ENCODE measurements at places on chromosomes 16 and 17.
A peak's percentile ranks its signal among the peaks of the same experiment; 100 is the strongest.

DNA sequence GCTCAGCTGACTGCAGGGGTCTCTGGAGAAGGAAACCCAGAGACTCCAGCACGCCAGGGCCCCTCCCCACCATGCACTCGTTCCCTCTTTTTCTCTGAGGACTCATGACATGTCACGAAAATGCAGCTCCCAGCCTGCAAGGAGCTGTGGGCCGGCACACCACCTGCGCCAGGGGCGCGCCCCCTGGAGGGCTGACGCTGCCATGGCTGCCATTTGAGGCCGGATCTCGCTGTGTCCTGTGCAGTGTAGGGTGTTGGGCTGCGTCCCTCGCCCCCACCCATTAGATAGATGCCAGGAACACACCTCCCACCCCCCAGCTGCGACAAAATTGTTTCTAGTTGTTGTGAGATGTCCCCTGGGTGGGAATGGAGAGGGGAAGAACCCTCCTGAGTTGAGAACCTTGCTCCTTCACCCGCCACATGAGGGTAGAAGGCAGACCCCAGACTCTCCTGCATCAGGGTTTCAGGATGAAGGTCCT lies 8.2 kb downstream of the SYNGR2 start:
- ATAC-seq = peak; percentile 71

- ATAC-seq = no peak
These were observed 44.1 kb downstream of the CCDC57 start for GRCh38 chr17:82168568-82168967.

DNA sequence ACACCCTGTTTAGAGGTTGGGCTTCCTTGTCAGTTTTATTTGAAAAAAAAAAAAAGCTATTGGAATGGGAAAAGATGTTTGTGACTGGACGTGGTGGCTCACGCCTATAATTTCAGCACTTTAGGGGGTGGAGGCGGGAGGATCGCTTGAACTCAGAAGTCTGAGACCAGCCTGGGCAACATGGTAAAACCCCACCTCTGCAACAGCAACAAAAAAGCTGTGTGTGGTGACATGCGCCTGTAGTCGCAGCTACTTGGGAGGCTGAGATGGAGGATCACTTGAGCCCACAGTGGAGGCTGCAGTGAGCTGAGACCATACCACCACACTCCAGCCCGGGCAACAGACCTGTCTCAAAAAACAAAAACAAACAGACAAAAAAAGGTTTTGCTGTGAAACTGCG lies 66.1 kb upstream of the SIAH1 start:
- ATAC-seq = no peak

DNA sequence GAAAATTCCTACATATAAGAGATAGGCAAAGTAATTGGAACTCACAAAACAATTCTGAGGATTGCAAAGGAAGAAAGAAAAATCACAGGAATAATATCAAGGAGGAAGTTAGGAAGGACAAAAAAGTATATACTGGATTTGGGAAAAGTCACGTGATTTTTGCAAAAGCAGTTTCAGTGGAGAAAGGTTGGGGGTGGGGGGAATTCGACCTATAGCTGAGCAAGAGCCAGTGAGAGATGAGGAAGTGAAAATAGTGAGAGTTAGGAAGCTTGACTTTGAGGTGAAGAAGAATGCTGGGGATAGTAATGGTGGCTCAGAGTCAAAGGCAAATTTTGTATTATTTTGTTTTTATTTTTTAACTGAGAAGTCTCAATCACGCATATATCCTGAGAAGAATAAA lies 438.0 kb upstream of the PMFBP1 start:
- no peak for ATAC-seq

- ATAC-seq = no peak
These were observed 7.3 kb upstream of the TEDC2 start for GRCh38 chr16:2452650-2453049.

DNA sequence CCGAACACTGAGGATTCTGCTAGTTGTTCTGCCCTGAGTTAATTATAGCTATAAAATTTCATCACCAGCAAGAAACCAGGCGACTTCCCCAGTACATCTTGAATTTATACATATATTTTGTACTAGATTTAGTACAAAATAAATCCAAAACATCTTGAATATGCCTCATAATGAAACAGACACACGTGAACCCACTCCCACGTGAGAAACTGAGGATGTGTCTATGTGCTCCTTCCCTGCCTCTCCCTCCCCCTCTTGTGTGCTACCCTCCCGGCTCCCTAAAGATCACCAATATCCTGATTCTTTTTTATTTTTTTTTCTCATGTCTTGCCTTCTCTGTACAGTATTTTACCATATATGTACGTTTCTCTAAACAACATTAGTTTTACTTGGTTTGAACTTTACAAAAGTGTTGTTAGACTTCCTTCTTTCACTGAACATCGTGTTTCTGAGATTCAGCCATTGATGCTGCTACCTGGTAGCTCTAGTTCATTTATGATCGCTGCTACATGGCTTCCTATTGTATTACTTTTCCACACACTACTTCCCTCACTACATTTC lies 1.1 kb upstream of the LCMT1 start:
- no peak for ATAC-seq

GRCh38 chr17:7124923-7125322 lies 10.3 kb upstream of the ASGR2 start:
- no peak for ATAC-seq

GRCh38 chr16:9791556-9791955 lies 390.7 kb downstream of the GRIN2A start:
- ATAC-seq = no peak

DNA sequence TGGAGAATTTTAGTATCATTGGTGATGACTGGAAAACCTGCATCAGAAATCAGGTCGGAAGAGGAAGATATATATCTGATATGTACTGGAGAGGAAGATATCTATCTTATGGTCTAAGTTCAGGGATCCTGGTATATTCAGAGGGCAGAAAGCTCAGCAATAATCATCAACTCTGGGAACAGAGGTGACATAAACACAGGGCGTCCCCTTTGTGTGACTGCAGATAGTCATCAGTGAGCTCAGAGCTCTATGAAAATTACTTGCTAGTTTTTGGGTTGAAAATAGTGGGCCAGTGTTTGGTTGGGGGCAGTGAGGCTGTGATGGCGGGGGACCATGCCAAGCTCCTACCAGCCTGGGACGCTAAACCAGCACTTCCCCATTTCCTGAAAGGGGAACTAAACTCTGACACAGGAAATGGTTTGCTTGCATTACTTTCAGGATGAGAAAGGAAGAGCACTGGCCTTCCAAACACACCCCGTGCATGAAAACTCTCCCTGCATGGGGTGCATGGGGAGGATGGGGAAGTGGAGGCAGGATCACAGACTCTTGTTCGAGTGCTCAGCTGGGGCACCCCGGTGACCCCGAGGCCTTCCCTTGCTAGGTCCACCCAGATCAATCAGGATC lies 15.8 kb downstream of the NOD2 start:
- peak; percentile 64 for ATAC-seq

DNA sequence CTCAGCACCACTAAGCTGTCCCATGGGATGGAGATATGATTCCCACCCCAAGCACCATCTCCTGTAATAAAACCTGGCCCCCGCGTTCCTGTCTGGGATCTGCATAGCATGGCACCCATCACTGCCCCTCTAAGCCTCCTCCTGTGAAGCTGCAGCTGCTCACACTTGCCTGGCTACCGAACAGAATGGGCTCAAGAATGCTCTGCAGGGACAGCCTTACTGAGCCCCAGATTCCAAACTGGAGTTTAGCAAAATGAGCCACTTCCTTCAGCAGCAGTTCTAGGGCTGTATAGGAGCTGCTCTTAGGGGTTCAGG lies 256.1 kb downstream of the CPPED1 start:
- ATAC-seq = peak; percentile 2

DNA sequence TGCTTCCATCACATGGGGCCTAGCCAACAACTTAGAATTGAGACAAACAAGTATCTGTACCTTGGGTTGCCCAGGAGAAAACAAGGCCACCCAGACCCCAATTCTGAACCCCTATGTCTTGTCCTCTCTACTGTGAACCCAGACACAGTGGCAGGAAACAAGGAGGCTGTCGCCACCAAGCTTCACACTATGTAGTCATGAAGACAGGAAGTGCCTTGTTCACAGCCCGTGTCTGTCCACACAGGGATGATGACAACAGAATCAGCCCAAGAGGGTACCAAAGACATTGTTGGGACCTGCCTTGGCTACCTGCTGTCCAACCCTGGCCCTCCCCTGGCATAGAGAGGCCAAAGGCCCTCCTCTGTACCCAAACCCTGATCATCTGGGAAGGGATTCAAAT lies 84.8 kb downstream of the CDYL2 start:
- peak; percentile 63 for ATAC-seq

DNA sequence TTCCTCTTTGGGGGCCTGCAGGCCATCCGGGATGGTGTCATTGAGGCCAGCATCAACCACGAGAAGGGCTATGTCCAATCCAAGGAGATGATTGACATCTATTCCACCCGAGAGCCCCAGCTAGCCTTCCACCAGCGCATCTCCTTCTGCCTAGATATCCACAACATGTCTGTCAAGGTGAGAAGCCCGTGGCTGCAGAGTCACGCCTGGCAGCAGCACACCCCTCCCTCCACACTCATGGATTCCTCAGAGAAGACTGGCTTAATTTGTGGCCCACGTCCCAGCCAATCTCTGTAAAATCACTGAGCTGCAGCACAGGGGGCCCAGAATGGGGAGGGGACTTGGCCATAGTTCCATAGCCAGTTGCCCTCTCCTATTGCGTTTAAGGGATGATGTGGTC lies 15.6 kb downstream of the PSMD3 start:
- ATAC-seq = no peak
